ENCODE measurements at places on chromosomes 2 and 18.

DNA sequence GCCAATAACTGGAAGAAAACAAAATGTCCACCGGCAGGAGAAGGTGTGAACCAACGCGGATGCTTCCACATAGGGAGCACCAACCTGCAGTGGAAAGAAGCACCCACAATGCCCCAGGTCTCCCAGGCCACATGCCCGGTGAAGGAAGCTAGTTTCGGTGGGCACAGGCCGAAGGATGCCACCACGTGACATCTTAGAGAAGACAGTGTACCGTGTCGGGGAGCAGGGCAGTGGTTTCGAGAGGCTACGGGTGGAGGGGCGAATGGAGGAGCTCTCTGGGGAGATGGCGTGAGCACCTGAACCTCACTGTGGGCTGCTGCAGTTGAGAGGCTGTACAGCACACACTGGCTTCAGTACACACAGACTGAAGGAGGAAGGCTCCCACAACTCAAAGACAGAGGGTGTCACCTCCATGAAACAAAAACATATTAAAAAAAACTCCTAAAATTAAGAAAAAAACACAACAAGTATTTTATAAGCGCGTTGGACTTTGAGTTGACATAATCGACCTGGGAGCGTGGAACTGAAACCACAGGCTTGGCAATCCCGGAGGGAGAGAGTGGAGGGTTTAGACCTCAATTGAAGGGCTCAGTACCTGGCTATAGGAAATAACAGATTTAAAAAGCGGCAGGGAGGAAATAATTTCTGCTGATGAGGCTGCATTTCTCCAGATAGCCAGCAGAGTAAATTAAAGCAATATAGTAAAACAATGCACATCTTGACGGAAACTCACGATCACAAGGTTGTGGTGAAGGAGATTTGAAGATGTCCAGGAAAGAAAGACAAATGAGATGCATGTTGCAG, 160.1 kb downstream of the RTP5 start:
- no peak for DNase-seq

- no peak for DNase-seq
Observed at GRCh38 chr2:206670531-206671319, 28.4 kb downstream of the FAM237A start.

GRCh38 chr18:79487183-79487800, 91.6 kb downstream of the NFATC1 start:
- DNase-seq = no peak

GRCh38 chr2:79670198-79670597, 157.3 kb downstream of the CTNNA2 start:
- DNase-seq = no peak

DNA sequence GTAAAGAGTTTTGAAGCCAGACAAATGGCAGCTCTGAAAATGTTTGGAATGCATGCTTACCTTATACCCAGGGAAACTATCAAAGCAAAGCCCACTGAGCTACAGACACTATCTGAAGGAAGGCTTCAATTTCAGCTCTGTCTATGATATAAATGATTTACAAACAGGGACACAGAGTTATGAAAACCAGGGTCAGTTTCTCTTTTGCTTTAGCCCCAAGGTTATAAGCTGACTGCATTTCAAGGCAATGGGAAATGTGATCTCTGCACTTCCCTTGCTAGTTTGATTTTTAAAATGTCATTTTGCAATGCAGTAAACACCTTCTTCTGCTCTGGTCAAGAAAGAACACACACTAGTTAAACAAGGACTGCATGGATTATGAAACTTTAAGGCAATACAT, 65.2 kb upstream of the CCDC195 start:
- no peak for DNase-seq

DNA sequence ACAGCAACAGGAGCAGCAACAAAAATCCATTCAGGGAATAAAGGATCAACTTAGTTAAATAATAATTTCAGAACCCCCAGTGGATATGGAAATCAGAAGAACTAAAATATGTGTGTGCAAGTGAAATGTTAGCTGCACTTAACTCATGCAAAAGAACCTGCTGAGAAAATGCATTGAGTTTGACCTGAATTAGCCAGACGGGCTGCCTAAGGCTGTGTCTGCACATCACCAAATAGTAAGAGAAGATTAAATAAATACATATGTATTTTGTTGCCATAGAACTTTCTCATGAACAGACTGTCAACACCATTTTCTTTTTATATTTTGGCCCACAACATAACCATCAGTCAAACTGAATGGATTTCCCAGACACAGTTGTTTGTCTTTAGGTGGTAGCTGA, 262.0 kb upstream of the PIK3C3 start:
- DNase-seq = no peak

- no peak for DNase-seq
Observed at GRCh38 chr2:10188729-10189305, 66.3 kb downstream of the RRM2 start.

GRCh38 chr2:3754795-3755194, 51.4 kb downstream of the DCDC2C start:
- no peak for DNase-seq

GRCh38 chr2:113218283-113219091, 44.7 kb downstream of the PSD4 start:
- DNase-seq = no peak

GRCh38 chr2:219209236-219210195, 2.9 kb downstream of the ZFAND2B start:
- DNase-seq = no peak

DNA sequence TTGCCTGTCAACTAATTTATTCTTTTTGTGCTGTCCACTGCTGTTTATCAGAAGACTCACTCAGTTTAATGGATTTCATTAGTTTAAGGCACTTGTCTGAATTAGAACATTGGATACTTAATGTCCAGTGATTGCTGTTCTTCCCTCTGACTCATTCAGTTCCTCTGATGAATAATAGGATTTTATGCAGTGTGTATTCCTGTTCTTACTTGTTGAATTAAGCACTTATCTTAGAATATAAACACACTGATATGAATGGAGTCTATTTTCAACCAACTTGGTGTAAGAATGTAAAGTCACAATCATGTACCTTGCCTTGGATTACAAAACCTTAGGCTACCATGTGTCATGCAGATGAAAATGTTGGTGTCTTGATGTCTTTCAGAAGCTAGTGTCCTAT, 87.0 kb upstream of the PROKR1 start:
- no peak for DNase-seq

GRCh38 chr2:176380341-176380740, 111.1 kb downstream of the MTX2 start:
- no peak for DNase-seq

- DNase-seq = no peak
Observed at GRCh38 chr18:52499644-52500043, 159.6 kb downstream of the DCC start.

- DNase-seq = no peak
Observed at GRCh38 chr2:103880081-103880834, 973.7 kb upstream of the POU3F3 start.

DNA sequence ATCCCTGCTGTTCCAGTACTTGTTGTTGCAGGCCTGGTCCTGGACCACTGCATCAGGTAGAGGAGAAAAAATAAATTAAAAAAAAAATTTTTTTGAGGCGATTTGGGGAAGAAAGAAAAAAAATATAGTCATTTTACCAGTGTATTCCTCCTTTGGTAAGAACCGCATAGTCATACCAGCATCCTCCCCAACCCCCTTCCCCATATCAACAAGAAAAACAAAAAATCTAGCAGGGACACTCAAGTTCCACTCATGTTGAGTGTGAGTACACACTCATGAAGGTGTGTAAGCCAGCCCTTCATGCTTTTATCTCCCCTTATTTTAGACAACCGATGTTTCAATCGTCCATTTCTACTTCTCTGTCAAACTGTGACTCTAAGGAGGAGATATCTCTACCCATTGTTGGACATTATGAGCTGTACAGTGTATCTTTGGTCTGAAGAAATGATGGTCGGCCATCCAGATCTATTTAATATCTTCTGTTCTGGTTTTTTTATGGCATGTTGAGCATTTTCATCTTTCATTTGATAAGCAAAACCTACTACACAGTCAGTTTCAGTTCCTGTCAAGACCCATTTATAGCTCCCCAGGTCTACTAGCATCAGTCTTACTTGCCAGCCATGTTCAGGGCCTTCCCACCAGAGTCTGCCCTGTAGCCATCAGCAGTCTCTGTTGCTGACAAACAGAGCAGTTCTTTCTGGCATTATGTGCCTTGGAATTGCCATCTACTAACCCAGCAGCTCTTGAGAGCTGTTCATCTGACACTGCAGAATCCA, 20.0 kb downstream of the ELP2 start:
- no peak for DNase-seq

DNA sequence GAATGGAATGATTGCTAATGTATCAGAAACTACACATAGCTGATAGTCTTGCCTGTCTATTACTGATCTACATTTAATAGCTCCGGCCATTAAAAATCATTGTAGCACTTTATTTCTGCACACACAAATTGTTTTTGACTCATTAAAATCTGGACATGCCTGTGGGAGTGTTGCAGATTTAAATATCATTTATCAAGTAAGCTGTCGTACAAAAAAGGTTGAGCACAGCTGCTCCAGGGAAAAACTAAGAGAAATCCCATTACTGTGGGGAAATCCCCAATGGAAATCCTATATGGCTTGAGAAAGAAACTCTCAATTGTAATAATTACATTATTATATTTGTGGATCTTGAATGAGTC, 99.6 kb upstream of the CERS6 start:
- no peak for DNase-seq

DNA sequence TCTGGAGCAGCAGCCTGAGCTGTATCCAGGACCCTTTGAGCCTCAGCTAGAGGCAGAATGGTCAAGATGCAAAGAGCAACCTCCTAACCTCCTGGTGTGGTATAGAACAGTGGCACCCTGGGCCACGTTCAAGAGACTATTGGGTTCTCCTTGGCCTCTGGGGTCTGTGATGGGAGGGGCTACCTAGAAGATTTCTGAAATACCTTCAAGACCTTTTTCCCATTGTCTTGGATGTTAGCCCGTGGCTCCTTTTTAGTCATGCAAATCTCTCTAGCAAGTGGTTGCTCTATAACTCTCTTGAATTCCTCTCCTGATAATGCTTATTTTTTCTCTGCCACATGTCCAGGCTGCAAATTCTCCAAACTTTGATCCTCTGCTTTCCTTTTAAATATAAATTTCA, 106.3 kb upstream of the SULT1C3 start:
- no peak for DNase-seq

DNA sequence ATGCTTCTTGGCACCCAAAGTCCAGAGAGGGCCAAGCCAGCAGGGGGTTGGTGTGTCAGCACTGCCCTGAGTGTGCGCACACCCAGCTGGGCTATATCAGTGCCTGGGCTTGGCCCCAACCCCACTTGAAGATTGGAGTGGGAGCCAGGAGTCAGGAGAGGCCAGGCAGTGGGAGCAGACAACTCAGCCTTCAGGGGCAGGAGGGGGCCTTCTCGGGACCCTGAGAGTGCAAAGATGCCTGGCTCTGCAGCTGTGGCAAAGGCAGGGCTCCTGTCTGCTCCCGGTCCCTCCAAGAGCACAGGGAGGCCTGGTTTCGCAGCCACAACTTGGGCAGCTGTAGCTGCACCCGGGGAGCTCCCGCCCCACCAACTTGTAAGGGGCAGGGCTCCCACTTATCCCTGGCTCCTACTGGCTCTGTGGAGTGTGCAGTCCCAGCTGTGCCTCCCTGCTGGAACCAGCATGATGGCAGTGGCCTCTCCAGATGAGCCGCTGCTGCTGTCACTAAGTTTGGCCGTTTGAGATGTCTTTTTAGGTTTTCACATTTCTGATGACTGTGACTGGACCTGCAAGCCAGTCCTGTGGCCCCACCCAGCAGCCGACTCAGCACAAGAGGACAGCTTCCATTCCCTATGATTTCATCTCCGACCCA, 148.8 kb upstream of the HS6ST1 start:
- DNase-seq = no peak

DNA sequence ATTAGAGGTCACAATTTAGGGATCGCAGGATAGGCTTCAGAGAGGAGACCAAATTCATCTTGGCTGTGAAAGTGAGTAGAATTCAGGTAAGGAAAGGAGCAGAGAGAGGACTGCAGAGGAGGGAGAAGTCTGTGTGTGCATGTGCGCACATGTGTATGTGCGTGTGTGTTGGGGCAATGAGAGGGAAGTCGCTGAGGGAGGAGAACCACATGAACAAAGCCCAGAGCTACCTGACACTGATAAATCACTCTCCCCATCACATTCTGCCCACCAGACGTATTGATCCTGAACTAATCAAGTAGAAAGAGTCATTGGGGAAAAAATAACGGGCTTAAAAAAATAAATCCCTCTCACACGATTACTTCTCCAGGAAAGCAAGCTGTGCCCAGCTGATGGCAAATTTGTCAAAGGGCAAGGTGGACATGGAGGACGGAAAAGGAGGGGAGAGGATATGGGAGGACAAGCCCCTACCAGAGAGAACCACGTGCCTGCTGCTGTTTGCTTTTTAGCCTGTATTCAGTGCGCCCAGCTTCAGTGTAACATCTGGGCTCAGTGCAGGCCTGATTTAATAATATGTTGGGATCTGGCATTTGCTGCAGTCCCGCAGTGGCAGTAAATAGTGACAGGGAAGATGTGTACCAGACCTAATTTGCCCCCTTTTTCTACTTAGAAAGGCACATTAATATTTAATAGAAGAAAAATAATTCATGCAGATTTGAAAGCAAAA, 307.5 kb downstream of the C1D start:
- no peak for DNase-seq

DNA sequence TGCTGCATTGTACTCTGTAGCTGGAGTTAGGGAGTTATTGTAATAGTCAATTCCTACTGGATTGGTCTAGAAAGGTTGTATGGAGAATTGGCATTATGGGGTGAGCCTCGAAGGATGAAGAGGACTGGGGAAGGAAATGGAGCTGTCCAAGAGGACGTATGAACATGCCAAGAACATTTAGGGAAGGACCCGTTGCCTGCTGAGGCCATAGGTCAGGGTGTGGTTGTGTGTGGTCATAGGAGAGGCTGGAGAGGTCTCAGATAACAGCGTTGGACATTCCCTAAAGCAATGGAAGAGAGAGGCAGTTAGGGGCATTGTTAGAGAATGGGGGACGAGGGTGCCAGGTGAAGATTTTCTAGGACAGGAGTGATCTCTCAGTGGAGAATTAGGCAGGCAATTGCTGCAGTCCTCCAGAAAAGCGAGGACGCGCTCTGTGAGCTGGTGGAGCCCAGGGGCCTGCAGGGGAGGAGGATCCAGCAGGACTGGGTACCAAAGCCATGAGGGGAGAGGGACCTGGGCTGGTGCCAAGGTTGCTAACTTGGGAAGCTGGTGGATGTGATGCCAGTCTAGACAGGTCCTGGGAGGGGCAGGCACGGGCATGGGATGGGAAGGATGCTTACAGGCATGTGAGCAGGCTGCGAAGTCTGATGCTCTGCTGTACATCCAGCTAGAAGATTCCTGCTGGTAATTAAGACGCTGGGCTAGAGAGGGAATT, 9.4 kb upstream of the PSD4 start:
- DNase-seq = no peak

- no peak for DNase-seq
Observed at GRCh38 chr2:7468955-7469354, 551.7 kb downstream of the RNF144A start.

GRCh38 chr2:224528171-224528570, 57.0 kb downstream of the CUL3 start:
- no peak for DNase-seq

- DNase-seq = no peak
Observed at GRCh38 chr2:237613679-237614078, 13.7 kb upstream of the LRRFIP1 start.
